Activated T-helper 1 cell treated with anti-CD3 and anti-CD28 coated beads, Interleukin-12 subunit alpha, Interleukin-12 subunit beta, Interleukin-2, Interleukin-4 antibody, amounts not matched to agents 30 ng/mL and 10 ng/mL and 1 ng/mL, durations not matched to agents 14 hours and 24 hours and 36 hours (primary cell): ENCODE measurements at places on chromosomes 3 and 15. TPM values are rescaled to one million over a fixed set of nuclear protein-coding genes. Genes with fewer than 3 reads are reported as not detected.

The SPINT1 gene
- 11.0 and 12.4 TPM in 2 replicates for total RNA-seq

GRCh38 chr3:34504366-34504765 is 705.9 kb downstream of the PDCD6IP start:
- no peak for DNase-seq

- DNase-seq: no peak
These were observed 39.2 kb upstream of the SLC2A2 start for GRCh38 chr3:171065732-171066131.

DNA sequence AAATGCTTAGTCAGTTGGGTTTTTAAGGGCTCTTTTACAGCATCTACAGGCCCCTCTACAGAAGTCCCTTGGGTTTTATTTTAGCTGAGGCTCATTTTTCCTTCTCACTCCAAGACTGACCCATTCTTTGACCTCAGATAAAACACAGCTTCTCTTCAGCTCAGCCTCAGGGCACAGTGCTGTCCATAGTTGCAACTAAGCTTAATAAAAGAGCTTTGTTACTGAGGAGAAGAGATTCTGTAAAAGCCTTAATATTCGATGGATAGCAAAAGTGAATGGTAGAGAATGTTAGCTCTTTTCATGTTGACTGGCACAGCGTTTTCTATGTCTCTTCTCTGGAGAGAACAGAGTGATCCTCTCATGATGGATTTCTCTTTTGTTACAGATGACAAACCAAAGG is 277.9 kb downstream of the BBX start:
- no peak for DNase-seq

- no peak for DNase-seq
These were observed 86.2 kb downstream of the KLF13 start for GRCh38 chr15:31412824-31413223.

DNA sequence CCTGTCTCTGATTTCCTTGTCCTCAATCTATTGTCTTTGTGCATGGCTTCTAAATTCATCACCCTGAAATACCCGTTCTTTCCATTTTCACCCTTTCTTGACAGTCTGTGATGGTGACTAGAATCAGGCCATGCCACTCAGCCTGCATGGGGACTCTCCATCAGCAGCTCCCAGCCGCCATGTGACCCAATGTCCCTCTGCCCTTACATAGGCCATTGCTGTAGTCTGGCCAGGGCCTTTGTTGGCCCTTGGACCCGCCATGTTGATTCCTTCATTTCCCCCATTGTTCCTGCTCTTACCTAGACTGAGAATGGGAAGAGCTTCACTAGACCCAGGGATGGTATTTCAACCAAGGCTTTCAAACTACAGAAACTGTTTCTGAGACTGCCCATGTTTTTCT is 45.8 kb downstream of the SPSB4 start:
- DNase-seq: no peak
